ENCODE measurements at places on chromosomes 13 and 19.
A peak's percentile ranks its signal among the peaks of the same experiment; 100 is the strongest.

DNA sequence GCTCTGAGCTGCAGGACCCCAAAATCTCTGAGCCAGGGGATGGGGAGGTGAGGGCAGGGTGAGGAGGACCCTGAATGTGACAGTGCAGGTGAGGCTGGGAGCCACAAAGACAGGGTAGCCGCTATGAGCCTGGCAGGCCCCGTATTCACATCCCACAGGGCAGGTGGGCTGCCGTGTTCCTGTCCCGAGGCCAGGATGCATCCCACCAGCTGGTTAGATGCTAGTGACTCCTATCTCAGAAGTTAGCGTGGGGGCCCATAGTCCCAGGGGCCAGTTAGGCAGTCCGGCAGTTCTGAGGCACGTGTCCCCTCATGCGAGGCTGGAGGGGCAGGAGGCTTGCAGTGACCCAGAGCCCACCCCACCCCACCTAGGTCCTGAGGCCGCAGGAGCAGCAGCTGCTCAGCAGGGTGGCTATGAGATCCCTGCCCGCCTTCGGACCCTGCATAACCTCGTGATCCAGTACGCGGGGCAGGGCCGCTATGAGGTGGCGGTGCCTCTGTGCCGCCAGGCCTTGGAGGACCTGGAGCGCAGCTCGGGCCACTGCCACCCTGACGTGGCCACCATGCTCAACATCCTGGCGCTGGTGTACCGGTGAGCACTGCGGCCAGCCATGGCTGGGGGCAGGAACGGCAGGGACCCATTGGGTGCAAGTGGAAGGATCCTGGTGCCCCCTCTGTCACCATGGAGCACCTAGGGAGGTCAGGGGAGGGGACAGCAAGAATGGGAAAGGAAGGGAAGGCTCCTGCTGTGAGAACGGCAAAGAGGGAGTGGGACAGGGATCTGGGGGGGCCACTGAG, 7.2 kb downstream of the KLC3 start:
- DNase-seq, result no peak

- DNase-seq, result peak; percentile 67
Observed at GRCh38 chr13:35789335-35790165, 313.1 kb upstream of the MAB21L1 start.

- peak; percentile 81 for DNase-seq
Observed at GRCh38 chr13:106499896-106500295, 35.6 kb downstream of the EFNB2 start.

GRCh38 chr13:73922493-73923393, 211.5 kb downstream of the KLF12 start:
- no peak for DNase-seq

DNA sequence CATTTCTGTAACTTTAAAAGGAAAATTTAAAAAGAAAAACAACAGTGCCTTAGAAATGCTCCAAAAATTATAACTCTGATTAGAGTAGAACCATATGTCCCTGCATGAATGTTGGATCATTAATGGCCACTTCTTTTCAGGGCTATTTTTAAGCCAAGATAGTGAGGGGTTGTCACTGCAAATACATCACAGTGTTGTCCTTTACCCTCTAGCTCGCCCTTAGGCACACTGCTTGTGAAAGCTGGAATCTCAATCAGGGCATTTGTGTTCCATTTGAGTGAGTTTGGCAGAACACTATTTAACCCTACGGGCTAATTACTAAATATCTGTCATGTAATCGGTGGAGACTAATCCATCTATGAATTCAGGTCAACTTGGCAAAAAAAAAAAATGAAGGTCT, 212.2 kb downstream of the NHLRC3 start:
- no peak for DNase-seq

DNA sequence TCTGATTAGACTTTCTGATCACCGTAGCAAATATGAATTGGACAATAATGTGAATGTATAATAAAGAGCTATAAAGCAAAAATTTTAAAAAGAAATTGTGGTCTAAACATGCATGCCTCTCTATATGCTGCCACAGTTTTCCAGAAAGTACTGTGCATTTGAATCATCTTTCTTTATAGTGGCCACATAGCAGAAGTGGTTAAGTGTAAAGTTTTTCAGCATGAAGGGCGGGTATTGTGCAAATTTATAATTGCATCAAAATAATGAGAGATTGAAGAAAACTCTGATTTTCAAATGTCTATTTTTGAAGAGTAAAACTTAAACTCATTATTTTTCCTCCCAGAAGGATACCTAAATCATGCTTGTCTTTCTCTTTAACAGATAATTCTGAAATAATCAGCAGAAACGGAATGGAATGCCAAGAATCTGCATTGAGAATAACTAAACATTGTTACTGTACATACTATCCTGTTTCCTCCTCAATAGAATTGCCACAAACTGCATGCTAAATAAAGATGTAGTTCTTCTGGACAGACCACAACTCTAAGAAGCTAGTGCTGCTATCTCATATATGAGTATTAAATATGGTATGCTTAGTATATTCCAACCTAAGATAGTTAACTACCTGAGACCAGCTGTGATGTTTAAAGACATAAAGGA, 42.9 kb upstream of the RAP2A start:
- DNase-seq, result no peak

- no peak for DNase-seq
Observed at GRCh38 chr13:30976025-30976424, 43.6 kb downstream of the TEX26 start.

GRCh38 chr19:56946159-56946558, 105.6 kb upstream of the PEG3 start:
- no peak for DNase-seq

DNA sequence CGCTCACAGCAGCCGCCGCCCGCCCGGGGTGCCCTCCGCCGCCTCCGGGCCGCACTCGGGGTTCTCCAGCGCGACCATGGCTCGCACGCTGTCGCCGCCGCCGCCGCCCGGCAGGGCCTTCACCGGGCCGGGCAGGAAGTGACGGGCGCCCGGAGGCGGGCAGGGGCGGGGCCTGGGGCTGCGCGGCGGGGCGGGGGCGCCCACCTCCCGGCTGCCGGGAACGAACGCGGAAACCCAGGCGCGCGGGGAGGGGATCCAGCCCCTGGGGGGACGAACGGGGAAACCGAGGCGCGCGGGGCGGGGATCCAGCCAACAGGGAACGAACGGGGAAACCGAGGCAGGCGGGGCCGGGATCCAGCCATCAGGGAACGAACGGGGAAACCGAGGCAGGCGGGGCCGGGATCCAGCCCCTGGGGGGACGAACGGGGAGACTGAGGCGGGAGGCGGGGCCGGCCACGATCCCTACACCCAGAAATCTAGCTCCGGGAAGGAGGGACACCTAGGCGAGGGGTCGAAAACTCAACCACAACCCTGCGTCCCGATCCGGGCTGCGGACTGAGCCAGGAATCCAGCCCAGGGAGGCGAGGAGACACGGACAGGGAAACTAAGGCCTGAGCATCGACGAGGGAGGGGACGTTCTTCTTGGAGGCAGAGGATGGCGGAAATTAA, at the start of gene R3HDM4:
R3HDM4 (minus strand) TSS at position 140 of the 669 bp plus-strand sequence; CDS start at position 78, 62 bp downstream.
- peak; percentile 78 for DNase-seq

GRCh38 chr13:32007494-32007893, 24.1 kb upstream of the FRY start:
- no peak for DNase-seq

GRCh38 chr19:18233224-18233825, 7.1 kb upstream of the PDE4C start:
- DNase-seq, result peak; percentile 84

- no peak for DNase-seq
Observed at GRCh38 chr19:14940266-14940665, 1.0 kb upstream of the OR7C2 start.

Measured in hematopoietic multipotent progenitor cell treated with erythropoietin and hydrocortisone succinate and interleukin-3 and kit ligand, for 6 days (in vitro differentiated cells).